Hepatocyte (in vitro differentiated cells): ENCODE measurements at places on chromosomes 11 and 22.

DNA sequence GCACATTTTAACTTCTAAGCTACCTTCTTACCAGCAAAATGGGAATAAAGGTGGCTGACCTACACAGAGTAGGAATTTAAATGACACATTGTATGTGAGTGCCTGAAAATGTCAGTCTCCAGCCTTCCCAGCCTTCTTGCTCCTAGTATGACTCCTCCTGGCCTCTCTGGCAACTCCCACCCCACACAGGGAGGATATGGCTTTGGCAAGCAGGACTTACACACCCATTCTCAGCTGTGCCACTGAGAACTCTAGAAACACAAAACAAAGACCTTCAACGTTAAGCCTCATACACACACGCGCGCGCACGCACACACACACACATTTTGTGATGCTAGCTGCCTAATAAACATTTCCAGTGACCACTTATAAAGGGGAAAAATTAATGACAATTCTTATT lies 65.8 kb downstream of the PACSIN2 start:
- no peak for DNase-seq

GRCh38 chr22:19962246-19962908 lies 20.8 kb upstream of the TXNRD2 start:
- peak; percentile 94 for DNase-seq

DNA sequence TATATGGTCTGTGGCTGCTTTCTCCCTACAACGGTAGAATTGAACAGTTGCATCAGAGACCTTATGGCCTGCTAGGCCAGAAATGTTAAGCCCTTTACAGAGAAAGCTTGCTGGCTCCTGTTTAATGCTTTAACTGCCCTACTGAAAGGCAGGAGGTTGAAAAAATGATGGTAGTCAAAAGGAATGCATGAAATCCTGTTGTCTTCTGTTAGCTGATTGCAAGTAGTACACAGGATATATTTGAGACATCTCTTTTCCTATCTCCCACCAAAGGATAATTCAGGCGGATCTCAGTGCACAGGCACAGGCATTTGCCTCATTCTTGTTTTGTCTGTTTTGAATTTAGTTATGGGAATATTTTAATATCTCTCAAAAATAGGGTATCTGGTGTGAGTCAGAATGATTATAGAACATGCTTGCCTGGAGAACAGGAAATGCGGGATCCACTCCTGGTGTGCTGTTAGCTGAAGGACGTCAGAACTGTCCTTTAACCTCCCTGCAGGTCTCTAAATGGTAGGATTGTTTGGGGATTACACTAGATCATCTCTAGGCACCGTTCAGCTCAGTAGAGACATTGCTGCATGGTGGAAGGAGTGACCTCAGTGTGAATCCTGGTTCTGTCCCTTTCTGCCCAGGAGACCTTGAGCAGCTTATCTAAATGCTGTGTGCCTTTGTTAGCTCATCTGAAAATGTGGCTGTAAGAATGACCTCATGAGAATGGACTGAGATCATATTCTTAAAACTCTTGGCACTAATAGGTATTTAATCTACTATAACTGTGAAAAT lies 49.5 kb downstream of the PACS1 start:
- DNase-seq = peak; percentile 66

DNA sequence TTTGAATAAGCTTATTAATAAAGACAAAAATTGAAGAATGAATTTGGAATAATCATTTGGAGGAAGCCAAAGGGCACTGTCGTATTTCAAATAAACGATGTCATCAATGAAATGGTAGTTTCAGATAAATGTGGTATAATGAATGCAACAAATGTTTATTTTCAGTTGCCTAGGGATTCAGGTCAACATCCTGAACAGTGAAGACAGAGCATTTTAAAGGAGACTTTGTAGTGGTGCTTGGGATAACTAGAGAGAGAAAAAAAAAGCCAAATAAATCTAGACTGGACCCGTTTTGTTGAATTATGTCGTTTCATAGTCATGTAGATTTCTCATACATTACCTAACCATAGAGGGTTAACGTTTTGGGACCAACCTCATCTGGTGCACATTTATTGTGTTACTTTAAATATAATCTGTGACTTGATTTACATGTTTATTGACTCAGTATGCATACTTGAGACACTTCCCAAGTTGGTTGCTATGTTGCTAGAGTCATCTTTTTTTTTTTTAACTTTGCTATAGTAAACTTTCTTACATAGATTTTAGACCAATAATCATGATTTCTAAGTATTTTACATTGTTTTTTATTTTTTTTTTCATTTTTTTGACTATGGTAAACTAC lies 111.1 kb downstream of the NCAM1 start:
- no peak for DNase-seq

DNA sequence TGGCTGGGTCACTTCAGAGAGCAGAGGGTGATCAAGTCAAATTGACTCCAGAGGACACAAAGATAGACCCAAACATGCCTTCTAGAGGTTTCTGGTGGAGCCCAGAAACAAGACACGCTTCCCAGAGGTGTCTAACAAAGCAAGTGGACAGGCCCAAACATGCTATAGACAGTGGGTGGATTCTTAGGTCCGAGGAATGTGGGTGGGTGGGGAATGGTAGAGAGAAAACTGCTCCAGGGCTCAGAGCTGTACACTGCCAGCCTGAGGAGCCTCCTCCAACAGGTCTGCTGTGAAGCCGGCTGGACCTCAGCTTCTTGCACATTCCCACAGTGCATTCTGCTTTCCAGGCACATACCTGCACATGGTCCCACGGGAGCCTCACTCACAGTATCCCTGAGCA lies 116.8 kb upstream of the NECTIN1 start:
- no peak for DNase-seq

DNA sequence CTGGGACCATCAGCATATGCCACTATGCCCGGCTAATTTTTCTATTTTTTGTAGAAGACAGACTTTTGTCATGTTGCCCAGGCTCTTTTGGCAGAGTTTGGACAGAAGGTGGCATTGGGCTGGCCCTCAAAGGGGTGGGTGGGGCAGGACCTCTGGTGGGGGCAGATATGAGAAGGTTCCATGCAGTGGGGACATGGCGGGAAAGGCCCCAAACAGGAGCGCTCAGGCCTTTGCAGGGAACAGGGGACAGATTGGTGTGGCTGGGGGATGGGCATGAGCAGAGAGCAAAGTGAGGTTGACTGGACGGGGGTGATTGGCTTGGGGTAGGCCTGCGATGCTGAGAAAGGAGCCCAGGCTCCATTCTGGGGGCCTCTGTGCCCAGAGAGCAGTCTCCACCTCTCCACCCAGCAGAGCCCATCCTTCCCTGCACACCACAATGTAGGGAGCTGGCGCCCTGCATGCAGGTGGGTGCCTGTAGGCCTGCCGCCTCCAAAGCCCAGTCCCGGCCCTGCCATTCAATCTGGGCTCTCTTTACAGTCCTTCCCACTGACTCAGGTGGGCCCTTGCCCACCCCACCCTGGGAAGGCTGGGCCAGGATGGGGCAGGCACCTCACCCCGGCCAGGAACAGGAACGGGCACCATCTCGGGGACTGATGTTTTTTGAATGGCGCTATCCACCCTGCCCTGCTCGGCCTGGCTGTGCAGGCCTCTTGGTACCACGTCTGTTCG lies 98.7 kb downstream of the MORC2 start:
- no peak for DNase-seq

- DNase-seq = no peak
These were observed 53.3 kb downstream of the MRTFA start for GRCh38 chr22:40583053-40583741.

- peak; percentile 21 for DNase-seq
These were observed 3.3 kb upstream of the TYMP start for GRCh38 chr22:50532824-50533796.

DNA sequence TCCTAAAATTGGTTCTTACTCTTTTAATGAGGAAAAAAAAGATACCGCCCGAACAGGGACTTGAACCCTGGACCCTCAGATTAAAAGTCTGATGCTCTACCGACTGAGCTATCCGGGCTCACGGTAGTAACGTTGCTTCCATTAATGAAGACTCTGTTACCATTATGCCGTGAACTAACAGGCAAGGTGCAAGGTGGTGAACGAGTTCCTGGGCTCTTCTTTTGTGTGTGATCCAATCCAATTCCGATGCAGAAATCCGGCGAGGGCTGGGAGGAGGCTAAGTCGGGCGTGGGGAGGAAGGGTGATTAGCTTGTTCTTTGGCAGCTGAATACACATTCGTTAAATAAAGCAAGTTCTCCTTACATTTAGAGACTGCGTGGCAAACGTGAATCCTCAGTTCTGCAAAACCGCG lies 49.0 kb downstream of the OR4D9 start:
- DNase-seq = peak; percentile 84

- DNase-seq = no peak
These were observed 15.0 kb downstream of the METTL15 start for GRCh38 chr11:28123151-28123581.

DNA sequence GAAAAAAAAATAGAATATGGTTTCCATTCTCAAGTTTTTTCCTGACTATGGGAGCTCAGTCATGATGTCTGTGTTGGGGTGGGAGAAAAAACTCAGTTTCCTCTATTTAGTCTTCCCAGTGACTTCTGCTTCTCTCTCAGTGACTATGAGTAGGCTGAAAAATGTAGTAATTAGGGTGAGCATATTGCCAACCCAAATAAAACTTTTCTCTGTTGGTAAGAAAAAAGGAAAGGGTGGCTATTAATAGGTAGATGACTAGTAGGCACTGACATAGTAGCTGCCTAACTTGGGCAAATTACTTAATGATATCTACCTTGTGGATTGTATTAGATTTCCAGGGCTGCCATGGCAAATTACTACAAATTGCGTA lies 34.2 kb upstream of the BIRC3 start:
- no peak for DNase-seq

DNA sequence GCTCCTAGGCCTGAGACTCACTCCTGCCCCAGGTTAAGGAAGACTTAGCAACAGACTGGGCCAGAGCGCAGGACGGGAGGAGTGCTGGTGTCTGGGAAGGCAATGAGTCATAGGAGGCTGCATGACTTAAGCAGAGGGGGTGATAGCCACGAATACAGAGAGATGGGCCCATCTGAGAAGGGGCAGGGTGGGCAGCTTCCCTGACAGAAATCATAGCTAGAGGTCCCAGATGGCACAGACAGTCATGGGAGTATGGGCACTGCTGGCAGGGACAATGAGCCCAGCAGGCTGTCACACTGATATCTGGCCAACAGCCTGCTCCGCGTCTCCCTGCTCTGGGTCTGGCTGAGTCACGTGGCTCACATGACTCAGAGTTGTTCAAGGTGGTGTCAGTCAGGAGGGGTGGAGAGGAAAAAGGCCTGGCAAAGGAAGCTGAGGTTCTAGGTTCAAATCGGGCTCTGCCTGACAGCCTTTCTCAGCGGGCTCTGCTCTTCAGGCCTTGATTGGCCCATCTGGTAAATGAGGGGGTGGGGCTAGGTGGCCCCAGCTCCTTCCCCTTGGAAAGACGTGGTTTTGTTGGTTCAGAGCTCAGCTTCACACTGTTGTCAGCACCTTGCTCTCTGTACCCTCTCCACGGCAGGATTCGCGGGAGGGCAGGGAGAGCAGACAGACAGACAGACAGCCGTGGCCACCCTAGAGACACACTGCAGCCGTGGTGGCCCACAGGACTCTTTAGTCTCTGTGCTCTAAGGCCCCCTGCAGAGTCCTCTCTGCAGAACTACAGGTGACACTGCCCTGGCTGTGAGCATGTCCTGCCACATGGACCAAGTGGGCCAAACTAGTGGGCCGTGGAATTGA lies 47.8 kb downstream of the DBX1 start:
- DNase-seq = peak; percentile 87
